ENCODE measurements at places on chromosomes 6 and 20.

GRCh38 chr6:94177429-94177828 lies 758.1 kb upstream of the EPHA7 start:
- no peak for DNase-seq

DNA sequence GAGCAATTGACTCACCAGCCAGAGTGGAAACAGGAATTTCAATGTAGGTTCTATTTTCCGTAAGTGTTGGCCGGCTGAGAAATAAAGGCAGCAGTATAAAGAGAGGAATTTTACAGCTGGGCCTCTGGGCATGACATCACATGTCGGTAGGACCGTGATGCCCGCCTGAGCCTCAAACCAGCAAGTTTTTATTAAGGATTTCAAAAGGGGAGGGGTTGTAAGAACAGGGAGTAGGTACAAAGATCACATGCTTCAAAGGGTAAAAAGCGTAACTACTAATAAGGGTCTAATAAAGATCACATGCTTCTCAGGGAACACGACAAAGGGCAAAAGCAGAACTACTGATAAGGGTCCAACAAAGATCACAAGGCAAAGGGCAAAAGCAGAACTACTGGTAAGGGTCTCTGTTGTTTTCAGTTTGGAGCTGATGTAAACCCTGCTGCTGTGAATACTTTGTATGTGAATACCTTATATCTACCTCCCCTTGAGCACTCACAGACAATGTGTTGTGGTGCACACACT lies 9.0 kb upstream of the TULP4 start:
- no peak for DNase-seq

GRCh38 chr6:83333500-83333899 lies 97.4 kb downstream of the ME1 start:
- no peak for DNase-seq

DNA sequence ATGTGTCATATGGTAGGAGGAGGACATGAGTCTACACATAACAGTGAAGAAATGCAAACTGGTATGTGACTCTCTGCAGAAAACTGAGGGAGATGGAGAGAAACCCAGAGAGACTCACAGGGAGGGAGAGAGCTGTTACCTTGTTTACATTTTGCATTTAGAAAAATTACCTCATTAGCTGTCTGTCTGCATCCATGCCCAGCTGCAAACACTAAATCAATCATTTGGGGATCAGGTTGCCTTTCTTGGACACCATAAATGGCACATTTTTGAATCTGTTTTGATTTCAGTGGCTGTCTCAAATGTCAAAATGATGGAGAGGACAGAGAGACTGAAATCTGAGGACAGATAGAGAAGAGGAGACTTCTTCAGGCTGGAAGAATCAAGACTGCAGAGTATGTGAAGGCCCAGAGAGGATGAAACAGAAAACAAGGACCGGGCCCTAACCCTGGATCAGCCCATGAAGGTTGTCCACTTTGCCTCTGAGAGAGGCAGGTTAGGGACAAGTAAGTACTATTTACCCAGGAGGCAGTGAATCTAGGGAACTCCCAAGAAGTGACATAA lies 92.2 kb downstream of the UNC5CL start:
- DNase-seq = no peak

DNA sequence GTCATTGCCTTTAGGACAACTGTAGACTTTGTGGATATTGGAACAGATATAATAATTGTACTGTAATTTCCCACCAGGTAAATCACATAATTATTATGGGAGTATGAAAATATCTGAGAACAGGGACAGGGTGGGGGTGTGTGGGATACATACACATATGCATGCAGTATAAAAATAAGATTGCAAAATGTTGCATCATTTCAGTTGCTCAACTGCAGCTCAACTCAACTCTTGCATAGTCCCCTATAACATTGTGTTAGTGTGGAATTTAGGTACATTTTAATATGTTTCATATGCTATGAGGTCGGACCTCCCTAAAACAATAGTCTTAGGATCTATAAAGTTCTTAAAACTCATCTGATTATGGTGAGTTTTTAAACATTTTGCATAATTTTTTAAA lies 275.0 kb upstream of the FLRT3 start:
- no peak for DNase-seq

DNA sequence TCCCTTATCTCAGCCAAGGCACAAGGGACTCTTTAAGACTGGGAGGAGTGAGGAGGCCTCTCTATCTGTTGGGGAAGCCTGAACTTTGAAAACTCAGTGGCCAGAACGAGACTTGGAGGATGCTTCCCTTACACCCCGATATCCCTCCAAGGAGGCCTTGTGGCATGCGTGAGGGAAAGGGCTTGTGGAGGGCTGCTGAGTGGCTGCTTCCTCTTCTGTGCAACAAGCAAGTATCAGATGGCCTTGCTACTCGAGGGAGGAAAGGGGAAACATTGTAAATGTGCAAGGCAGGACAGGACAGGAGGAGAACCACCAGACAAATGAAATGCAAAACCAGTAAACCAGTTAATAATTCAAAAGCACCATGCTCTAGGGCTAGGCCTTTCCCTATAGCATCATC lies 306.5 kb upstream of the MAP3K7 start:
- DNase-seq = no peak

DNA sequence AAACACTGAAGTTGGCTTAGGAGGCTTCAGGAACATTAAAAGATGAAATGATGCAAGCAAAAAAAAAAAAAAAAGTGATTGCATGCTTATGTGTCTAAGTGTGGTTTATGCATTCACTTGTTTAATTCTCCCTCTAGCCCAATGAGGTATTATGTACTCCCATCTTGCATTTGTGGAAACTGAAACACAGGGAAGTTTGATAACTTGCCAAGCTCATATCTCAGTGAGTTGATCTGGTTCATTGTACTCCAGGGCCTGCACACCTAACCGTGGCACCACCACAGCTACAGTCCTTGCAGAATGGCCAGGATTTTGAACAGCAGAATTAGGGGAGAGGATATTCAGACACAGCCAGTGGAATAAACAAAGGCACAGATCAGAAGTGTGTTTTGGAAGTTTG lies 251.2 kb downstream of the TBC1D7 start:
- no peak for DNase-seq

All from Daoy (cell line).